HT1080 (cell line): ENCODE measurements at places on chromosomes 13 and 19. TPM values are rescaled to one million over a fixed set of nuclear protein-coding genes. Genes with fewer than 3 reads are reported as not detected.

The ACER1 gene
- not detected in 2 replicates for total RNA-seq

The ATP8B3 gene
- 6.1 and 9.8 TPM in 2 replicates for total RNA-seq

- no peak for DNase-seq
These were observed 43.9 kb downstream of the RCBTB2 start for GRCh38 chr13:48488995-48489394.

GRCh38 chr13:74280093-74280794 lies 146.0 kb upstream of the KLF12 start:
- DNase-seq = no peak
